ENCODE measurements at places on chromosomes 6 and 20.

- no peak for DNase-seq
These were observed 1122.3 kb downstream of the EPHA7 start for GRCh38 chr6:92297101-92297500.

- no peak for DNase-seq
These were observed 276.3 kb downstream of the CD83 start for GRCh38 chr6:14393910-14394309.

- DNase-seq = no peak
These were observed 36.2 kb upstream of the HMGA1 start for GRCh38 chr6:34200340-34200971.

GRCh38 chr6:168196385-168196860 is 117.4 kb upstream of the FRMD1 start:
- DNase-seq = no peak

DNA sequence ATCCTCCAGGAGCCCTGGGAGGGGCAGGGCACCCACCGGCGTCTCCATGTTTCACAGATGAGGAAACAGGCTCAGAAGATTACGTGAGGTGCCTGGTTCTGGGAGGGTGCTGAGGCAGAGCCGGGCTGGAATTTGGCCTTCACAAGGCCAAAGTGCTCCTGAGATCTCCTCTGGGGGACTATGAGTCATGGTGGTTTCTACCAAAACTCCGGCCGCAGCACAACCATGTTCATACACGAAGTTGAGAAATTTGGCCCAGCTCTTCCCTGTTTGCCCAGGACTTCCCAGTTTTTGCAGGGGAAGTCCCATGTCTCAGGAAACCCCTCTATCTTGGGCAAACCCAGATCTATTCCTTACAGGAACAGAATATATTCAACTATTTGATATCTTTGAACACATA is 172.9 kb upstream of the CDYL start:
- peak; percentile 43 for DNase-seq

- DNase-seq = no peak
These were observed 68.8 kb downstream of the ZBTB2 start for GRCh38 chr6:151322570-151322969.

- no peak for DNase-seq
These were observed 97.6 kb downstream of the TCP11 start for GRCh38 chr6:35043381-35044130.

GRCh38 chr6:6395581-6396197 is 75.2 kb upstream of the F13A1 start:
- DNase-seq = no peak

DNA sequence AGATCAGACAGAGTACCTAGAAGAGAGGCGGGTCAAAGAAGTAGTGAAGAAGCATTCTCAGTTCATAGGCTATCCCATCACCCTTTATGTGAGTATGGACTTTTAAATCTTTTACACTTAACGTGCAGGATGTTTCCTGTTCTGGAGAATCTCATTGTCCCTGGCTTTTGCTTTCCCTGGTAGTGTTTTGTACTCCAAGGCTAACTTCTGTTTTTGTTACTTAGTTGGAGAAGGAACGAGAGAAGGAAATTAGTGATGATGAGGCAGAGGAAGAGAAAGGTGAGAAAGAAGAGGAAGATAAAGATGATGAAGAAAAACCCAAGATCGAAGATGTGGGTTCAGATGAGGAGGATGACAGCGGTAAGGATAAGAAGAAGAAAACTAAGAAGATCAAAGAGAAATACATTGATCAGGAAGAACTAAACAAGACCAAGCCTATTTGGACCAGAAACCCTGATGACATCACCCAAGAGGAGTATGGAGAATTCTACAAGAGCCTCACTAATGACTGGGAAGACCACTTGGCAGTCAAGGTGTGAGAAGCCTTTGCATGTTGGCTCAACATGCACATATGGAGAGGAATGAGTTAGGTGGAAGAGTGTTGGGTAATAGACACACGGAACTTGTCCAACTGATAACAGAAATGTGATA is 3.3 kb downstream of the HSP90AB1 start:
- DNase-seq = no peak

- DNase-seq = no peak
These were observed 149.1 kb downstream of the SASH1 start for GRCh38 chr6:148491638-148492251.

GRCh38 chr6:32627831-32628230 is 9.4 kb upstream of the HLA-DQA1 start:
- peak; percentile 9 for DNase-seq

DNA sequence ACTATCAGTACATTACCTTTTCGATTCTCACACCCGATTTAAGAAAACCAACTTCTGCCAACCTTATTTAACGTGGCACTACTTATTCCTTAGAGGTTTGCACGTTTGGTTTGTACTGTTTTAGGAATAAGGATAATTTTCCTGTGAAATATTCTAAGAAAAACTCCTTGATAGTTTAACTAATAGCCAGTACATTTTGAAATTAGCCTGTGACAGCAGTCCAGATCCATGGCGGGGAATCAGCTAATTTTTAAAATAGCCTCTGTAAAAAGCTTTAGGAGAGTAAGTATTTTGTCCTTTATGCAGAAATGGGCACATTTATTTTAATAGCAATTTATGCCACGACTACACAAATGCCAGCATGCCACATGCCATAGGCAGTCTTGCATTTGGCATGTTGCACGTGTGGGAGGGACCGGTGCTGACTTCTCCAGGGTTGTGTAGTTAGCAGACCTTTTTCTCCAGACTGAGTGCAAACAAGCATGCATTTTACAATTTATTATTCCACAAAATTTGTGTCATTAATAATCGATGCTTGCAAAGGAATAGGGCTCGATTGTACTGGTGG is 6.2 kb downstream of the FOXC1 start:
- DNase-seq = no peak

GRCh38 chr6:35739645-35740524 is 3.1 kb downstream of the ARMC12 start:
- no peak for DNase-seq

DNA sequence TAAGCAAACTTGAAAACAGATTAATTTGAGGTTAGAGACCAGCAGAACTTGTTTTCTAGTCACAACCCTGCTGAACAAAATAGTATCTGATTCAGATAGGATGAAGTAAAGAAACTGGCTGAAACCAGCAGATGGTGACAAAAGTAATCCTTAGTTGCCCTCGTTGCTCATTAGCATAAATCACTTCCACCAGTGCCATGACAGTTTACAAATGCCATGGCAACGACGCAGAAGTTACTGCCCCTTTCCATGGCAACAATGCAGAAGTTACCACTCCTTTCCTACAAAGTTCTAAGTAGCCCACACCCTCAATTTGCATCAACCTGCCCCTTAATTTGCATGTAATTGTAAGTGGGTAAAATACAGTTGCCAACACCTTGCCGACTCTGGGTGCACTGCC is 23.7 kb downstream of the SNRPB start:
- DNase-seq = no peak

DNA sequence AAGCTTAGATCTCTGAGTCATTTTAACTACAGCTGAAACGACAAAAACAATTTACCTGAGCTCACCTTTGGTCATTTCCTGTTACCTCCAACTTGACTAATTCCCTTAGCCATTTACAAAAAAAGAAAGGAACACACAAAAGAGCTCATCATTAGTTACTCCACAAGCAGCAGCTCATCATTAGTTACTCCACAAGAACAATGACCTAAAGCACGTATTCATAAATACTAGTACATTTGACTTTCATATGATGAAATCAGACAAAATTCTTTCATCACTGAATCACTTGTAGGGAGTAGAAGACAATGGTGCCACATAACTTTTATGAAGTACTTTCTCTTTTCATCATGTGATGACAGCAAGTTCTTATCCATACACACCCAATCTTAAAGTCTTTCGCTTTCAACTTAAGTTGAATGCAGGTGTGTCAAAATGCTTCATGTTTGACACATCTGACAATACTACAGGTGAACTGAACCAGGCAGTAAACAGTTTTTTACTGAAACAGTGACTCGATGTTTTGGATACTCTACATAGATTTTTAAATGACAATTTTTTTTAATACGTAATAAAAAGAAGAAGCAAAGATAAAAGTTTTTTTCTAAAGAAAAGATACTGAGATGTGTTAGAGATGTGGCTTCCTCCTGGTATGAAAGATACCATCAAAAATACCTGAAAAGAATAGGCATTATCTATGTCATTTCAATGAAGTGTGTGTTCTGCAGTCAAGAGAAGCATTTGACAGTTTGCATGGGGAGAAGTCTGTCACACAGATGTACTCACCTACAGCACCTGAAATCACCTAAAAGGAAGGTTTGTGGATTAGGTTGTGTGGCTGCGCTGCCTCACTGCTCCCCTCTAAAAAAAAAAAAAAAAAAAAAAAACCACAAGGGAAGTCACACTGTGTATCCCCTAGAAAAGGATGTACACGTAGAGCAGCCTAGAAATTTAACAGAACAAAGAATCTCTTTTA is 109.1 kb downstream of the PRDM1 start:
- no peak for DNase-seq

DNA sequence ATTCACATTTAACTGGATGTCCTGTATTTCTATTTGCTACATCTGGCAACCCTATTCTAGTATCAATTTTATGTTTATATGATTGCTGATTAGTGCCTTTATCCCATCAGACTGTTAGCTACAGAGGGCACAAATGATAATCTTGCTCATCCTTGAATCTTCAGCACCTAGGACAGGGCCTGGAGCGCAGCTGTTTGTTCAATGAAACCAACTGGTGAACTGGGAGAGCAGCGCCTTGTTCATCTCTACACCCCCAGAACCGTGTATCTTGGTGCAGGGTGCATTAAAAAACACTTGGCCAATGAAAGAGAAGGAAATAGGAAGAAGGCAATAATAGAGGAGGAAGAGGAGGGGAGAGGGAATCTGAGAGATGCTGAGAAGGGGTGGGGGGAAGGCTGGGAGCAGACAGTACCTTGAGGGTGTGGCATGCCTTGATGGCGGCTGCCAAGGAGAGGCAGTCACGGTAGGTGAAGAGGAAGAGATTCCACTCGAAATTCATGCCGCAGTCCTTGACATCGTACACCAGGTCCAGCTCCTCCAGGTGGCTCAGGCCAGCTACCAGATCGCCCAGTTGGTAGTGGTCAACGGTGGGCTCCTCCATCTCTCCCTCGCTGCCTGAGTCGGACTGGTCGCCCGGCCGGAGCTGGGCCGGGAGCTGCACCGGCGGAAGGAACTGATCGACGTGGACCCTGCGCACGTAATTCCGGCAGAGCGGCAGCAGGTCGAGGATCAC is 15.5 kb downstream of the TMEM151B start:
- peak; percentile 47 for DNase-seq

DNA sequence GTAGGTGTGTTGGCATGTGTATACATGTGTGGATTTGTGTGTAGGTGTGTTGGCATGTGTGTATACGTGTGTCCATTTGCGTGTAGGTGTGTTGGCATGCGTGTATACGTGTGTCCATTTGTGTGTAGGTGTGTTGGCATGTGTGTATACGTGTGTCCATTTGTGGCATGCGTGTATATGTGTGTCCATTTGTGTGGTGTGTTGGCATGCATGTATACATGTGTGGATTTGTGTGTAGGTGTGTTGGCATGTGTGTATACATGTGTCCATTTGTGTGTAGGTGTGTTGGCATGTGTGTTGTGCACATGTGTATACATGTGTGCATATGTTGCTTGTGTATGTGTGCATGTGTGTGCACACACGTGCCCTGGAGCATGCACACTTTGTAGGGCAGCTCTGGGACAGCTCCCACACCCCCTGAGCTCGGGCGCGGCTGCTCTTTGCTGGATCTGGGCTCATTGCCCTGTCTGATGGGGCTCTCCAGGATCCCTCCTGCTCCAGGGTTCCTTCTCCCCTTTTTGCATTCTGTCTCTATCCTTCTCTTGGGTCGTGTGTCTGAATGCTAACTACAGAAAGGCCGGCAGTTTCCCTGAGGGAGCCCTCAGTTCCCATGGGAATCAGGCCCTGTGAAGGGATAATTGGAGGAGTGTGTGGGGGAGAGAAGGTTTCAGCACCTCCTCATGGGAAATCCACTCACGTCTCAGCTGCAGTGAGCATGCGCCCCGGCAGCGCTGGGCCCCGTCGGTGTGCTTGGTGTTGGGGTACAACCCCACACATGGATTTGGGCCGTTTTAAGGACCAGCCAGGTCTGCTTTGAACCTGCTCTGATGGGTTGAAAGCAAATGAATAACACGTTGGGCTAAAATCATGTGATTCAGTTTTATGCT is 102.0 kb downstream of the ERMARD start:
- no peak for DNase-seq

GRCh38 chr6:18551228-18551627 is 164.1 kb downstream of the RNF144B start:
- DNase-seq = peak; percentile 38

DNA sequence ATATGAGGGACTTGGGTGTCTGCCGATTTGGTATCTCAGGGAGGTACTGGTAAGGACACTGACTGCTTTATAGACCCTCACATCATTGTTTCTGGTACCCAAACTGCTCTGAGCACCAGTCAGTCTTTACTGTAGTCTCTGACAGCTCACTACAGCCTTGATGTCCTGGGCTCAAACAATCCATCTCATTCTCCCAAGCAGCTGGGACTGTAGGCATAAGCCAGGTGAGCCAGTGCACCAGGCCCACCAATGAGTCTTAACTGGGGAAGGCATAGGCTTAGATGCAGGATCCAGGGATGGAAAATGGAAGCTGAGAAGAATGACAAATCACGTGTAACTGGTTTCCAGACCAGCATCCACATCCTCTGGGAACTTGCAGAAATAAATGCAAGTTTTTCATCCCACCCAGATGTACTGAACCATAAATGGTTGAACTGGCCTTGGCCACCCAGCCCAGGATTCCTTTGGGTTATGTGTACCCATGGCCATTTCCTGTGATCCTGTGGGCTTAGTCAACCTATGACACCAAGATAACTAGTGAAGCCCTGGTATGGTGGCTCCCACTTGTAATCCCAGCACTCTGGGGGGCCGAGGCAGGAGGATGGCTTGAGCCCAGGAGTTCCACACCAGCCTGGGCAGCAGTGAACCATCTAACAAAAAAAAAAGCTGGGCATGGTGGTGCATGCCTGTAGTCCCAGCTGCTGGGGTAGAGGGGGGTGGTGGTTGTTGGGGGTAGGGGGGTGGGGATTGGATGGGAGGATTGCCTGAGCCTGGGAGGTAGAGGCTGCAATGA is 5.8 kb downstream of the TUBB start:
- peak; percentile 21 for DNase-seq

GRCh38 chr6:109527989-109528388 is 45.0 kb upstream of the ZBTB24 start:
- DNase-seq = no peak

DNA sequence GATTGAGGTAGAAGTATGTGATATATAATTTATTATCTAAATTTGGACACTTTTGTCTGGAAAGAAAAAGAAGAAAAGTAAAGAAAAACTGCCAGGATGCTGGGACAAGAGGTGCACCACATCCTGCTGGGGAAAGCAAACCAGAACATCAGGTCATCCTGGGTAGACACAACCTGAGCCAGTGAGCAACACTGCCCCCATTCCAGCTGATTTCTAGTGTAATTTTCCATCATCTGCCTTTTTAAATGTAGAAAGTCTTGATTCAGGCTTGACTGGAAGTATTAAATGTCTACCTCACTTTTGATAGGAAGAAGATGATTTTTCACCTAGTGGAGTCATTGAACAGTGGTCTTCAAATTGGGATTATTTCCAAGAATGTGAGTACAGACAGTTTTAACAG is 1164.5 kb upstream of the CITED2 start:
- DNase-seq = peak; percentile 21

- no peak for DNase-seq
These were observed 79.8 kb downstream of the SLC24A3 start for GRCh38 chr20:19292254-19292653.
